ENCODE measurements at places on chromosomes 16 and 17. TPM values are rescaled to one million over a fixed set of nuclear protein-coding genes. Genes with fewer than 3 reads are reported as not detected.

BHLHA9 gene
- 0.21 TPM for total RNA-seq

BBS2 gene
- 24.0 TPM for total RNA-seq

MLKL gene
- 4.8 TPM for total RNA-seq

HBM gene
- total RNA-seq: not detected

CLUH gene
- 119 TPM for total RNA-seq

Measured in Panc1 (cell line).